ENCODE measurements at places on chromosomes 2 and 18.

DNA sequence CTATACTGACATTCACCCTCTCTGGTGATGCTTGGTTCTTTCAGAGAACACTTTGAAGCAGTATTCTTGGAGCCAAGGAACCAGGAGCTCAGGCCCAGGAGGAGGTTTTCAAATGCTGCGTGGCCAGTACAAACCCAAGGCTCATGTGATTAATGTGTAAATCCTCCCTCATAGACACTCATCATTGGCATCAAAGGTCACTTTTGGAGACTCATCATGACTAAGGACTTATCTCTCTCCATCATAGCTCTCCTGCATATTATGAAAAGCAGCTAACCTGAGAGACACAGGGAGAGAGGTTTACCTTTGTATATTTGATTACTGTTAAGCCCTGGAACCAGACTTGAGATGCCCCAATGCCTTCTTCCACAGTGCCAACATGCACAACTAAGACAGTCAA, 115.3 kb upstream of the SRD5A2 start:
- DNase-seq, result no peak

- DNase-seq, result no peak
These were observed 24.7 kb upstream of the AGAP1 start for GRCh38 chr2:235468978-235469655.

- DNase-seq, result peak; percentile 22
These were observed at the start of gene ZBTB7C for GRCh38 chr18:48408727-48409590. Gene ZBTB7C (minus strand): TSS chr18:48409383.

- no peak for DNase-seq
These were observed 56.7 kb upstream of the FHL2 start for GRCh38 chr2:105455488-105456003.

Data from activated naive CD8-positive, alpha-beta T cell treated with anti-CD3 and anti-CD28 coated beads for 36 hours (primary cell).